NCI-H1417 (cell line): ENCODE measurements at places on chromosomes 4 and X.

- no peak for DNase-seq
These were observed 62.6 kb downstream of the NSUN7 start for GRCh38 chr4:40812386-40812785.

GRCh38 chr4:135065366-135065765, 863.8 kb upstream of the PABPC4L start:
- no peak for DNase-seq

- DNase-seq: no peak
These were observed 2.9 kb downstream of the EDA start for GRCh38 chrX:69618803-69619202.

DNA sequence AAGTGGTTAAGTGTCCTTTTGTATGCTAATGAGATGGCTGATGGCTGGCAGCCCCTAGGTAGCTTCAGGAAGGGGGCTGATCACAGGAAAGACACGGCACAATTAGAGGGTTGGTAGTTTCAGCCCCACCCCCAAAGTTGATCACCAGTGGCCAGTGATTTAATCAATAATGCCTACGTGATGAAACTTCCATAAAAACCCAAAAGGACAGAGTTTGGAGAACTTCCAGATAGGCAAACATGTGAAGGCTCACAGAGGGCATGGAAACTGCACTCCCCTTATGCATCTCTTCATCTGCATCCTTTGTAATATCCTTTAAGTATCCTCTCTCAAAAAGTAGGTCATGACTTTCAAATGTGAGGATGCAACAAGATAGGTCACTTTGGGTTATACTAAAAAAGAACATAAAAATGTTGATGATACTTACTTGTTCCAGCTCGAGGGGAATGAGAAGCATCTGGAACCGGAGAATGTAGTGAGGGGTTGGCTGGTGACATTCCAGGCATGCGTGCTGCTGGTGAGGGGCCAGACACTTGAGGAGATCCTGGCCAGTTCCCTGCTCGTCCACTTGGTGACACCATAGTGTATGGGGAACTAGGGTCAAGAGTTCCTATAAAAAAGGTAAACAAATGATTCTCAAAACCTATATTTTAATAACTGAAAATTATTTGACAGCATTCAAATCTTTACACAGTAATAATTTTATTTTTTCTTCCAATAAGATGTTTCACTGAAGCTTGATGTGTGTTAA, 16.7 kb upstream of the CXorf38 start:
- no peak for DNase-seq

- DNase-seq: peak; percentile 94
These were observed 37.0 kb upstream of the ATP6AP2 start for GRCh38 chrX:40543661-40544328.

- no peak for DNase-seq
These were observed 32.8 kb downstream of the GATB start for GRCh38 chr4:151728006-151728405.
